ENCODE measurements at places on chromosomes 13 and 19.

- DNase-seq = no peak
Measured at GRCh38 chr19:50835785-50836542, 2.6 kb upstream of the KLK15 start.

- DNase-seq = no peak
Measured at GRCh38 chr19:43683905-43684304, 13.9 kb upstream of the PLAUR start.

DNA sequence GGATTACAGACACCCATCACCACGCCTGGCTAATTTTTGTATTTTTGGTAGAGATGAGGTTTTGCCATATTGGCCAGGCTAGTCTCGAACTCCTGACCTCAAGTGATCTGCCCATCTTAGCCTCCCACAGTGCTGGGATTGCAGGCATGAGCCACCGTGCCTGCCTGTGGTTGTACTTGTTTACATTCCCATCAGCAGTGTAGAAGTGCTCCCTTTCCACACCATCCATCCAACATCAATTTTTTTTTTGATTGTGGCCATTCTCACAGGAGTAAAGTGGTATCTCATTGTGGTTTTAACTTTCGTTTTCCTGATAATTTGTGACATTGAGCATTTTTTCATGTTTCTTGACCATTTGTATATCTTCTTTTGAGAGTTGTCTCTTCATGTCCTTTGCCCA, 1019.4 kb upstream of the SLC10A2 start:
- no peak for DNase-seq

- no peak for DNase-seq
Measured at GRCh38 chr13:20815464-20815863, 41.7 kb upstream of the EEF1AKMT1 start.

DNA sequence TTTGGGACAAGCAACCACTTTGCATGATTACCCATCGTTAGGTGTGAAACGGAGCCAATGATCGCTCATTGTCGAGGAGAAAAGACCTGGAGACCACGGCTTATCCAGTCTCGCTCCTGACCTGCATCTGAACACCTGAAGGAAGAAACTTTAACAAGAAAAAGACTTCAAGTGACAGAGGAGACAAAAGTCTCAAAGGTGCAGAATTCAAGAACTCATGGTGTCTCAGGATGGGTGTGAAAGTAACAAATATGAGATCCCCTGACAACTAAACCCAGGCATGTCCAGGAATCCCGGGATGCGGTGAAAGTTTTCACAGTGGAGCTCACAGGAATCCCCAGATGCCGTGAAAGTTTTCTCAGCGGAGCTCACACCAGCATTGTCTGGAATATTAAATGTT, 6.3 kb upstream of the ATP11A start:
- DNase-seq = no peak

DNA sequence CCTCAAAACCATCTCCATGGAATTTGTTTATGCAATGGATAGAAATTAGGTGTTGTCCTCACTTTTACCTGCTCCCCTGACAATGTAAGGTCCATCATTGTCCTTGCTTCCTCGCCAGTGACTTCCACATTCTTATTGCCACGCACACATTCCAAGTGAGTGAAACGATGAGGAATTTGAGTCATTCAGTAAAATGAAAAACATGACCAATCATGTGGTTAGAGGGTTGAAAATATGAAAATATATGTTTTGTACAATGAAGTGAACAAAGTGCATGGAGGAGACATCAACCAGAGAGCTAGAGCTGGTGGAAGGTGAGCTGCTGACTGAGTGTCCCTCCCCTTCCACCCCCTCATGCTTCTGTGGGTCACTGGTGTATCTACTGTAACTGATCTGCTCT, 91.7 kb downstream of the ATP8A2 start:
- no peak for DNase-seq

DNA sequence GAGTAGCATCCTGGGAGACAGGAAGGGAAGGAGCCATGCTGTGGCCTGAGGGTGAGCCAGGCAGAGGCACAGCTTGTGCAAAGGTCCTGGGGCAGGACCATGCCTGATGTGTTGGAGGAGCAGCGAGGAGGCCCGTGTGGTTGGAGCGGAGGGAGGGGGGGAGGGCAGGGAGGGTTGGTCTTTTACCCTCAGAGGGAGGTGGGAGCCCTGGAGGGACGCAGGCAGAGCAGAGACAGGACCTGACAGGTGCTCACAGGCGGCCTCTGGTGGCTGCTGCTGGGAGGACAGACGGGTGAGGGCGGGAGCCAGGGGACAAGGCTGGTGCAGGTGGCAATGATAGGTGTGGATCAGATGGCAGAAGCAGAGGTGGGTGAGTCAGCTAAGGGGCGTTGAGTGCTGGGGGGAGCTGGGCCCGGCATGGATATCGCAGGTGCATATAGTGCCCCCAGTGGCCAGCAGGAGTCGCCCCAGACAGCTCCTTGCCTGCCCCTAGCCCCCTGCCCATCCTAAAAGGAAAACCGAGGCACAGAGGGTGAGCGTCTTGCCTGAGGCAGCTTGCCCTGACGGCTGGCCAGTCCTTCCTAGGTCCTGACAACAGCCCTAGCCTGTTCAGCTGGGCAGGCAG, 9.8 kb upstream of the GNA15 start:
- no peak for DNase-seq

DNA sequence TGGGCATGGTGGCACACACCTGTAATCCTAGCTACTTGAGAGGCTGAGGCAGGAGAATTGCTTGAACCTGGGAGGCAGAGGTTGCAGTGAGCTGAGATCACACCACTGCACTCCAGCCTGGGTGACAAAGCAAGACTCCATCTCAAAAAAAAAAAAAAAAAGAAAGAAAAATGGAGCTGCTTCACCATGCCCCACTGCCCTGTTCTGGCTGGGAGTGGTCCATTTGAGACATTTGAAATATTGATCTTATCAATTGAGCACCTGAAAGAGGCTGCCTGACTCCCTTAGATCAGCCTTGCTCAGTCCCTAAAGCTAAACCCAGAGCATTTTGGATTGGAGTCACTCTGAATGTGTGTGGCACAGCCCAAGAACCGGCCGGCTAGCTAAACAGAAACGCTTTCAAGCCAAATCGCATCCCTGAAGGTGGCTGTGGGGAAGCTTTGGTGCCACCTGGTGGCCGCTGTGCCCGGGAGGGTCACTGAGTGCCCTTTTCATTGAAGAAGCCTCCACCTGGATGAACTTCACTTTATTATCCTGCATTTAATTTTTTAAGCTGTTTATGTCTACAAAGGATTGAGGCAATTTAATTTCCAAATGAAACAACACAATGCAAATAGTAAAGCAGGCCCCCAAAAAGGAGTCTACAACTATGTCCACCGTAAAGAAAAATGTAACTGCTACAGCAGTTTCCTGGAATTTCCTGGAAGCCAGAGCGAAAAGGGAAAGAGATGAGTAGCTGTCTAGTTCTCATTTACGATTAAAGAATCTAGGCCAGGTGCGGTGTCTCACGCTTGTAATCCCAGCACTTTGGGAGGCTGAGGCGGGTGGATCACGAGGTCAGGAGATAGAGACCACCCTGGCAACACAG, 53.1 kb upstream of the SERPINE3 start:
- DNase-seq = no peak

DNA sequence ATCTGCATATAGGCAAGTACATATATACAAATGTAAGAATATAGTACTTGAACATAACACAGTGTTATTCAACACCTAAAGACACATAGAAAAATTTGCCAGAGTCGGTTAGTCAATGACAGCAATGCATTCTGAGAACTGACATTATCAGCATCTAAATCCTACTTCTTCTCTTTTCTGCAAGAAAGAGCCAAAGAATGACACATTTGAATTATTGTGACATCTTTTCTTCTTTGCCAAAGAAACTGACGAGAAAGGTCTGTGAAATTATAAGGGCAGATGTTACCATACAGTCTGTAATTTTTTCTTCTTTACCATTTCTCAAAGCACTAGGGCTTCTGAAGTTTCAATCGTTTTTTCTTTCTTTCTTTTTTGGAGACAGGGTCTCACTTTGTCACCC, 350.9 kb upstream of the NBEA start:
- no peak for DNase-seq

GRCh38 chr19:50921426-50922316, 10.5 kb upstream of the KLK4 start:
- DNase-seq = no peak

DNA sequence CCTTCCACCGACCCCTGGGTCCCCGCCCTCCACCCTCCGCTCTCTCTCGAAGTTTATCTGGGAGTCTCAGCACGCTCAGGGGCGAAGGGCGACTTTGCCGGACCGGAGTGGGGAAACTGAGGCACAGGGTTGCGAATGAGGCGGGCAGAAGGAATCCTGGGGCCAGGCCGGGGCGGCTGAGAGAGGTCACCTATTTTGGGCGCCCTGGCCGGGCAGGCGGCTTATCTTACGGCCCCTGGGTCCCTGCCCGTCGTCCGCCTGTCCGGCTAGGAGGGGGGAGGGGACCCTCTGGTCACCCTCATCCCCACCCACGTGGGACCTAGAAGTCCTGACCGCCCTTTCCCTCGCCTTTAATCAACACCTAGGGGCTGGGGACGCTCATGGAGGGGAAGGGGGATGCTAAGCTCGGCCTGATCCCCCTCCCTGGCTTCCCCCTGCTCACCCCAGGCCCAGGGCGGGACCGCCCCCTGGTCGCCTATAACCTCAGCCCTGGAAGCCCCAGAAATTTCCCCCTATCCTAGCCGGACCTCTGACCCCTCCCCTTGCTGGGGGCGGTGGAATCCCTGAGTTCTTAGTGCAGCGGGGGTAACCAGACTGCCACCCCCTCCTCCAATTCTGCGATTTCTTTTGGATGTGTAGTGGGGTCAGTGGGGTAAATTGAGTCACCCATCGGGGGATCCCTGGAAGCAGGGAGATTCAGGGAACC, 556 bp downstream of the TRIP10 start:
- DNase-seq = no peak

DNA sequence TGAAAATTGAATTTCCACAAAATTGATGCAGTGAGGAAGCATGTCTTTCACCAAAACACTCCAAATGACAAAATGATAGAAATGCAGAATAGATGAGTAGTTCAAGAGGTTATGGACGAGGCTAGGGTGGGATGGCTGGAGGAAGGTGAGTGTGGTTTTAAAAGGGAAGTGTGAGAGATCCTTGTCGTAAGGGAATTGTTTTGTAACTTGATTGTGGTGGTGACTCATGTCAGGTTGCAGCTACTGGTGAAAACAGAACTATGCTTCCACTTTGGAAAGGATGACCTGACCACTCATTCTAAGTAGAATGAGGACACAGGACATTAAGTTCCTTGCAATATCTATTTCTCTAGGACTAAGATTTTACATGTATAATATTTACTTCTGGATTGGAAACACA, 345.7 kb downstream of the MTUS2 start:
- no peak for DNase-seq
